ENCODE measurements at places on chromosomes 1 and 21.

DNA sequence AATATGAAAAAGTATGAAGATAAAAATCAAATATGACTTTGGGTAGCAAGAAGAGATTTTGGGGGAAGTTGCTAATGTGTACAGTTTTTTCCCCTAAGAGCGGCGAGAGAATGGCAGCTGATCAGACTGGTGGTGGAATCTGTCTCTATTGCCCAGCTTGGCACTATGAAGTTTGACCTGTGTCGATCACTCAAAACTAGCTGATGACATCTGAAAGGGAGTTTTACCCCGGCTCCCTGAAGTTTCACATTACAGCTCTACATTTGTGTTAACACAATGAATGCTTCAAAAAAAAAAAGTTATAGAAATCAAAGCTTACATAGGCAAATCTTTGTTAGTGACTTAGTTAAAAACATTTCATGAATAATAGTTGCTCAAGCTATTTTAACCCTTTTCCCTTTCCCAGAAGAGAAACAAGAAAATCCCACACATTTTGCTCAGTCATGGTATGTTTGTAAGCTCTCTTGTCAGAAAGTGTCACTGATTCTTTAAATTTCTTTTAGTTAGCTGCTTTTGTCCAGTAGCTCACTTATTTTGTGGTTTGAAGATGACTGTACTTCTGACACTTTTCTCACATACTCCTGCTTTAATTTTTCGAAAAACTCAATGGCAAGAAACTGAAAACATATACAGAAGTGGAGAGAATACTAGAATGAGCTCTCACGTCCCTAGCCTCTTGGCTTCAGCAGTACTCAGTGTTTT lies 41.3 kb downstream of the DYRK1A start:
- no peak for DNase-seq

GRCh38 chr1:185015631-185016030 lies 29.7 kb upstream of the RNF2 start:
- no peak for DNase-seq

DNA sequence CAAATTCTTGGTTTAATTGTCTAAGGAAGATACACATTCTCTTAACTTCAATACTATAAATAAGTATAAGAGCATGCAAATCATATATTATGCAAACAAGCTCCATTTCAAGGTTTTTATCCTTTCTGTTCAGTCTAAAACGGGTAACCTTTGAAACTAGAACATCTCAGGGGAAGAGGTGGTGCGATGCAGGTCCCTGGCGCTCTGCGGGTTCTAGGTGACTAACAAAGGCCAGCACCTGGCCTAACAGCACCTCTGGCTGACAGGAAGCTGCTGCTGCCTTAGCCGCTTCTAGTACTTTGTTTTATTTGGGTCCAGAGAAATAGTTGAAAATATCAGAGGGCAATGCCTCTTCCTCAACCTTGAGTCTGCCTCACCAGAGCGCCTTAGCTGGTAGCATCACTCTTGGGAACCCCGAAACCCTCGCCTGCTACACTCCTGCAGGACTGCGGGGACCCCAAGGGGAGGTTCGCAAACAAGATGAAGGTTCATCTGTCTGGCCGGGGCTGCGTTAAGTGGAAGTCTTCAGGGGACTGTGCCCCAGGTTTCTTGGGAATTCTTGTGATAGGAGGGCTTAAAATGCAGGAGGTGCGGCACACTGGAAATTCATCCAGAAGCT lies 45.5 kb downstream of the PRDM15 start:
- no peak for DNase-seq

DNA sequence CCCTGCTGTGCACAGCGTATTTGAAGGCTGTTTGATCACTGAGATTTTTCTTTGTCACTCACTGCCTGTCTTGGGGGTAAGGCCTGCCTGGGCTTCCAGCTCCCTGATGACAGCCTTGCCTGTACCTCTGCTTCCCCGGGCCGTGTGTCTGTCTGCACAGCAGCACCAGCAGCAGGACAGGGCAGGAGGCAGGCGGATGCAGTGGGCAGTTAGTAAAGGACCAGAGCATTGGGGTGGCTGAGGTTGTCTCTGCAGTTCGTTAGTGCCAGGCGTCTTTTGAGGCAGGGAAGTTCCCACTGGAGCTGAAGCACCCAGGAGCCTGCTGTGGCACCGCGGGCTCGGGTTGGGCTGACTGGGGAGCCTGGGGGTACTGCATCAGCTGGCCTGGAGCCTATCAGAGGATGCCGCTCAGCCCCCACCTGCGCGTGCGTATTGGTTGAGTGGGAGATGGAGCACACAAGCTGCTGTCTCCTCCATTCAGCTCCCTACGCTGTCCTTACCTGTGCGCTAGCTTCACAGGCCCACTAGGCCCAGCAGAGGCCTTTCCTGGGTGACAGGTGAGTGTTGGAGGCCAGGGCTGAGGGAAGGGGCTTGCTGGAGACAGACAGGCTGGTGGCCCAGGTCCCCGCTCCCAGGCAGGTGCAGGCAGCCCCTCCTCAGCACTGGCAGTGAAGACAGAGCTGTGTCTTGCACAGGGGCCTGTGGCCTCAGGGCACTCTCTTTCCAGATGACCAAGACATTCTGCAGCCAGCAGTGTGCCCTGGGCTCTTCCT lies 28.2 kb downstream of the SNAP47 start:
- DNase-seq, result no peak

- no peak for DNase-seq
Observed at GRCh38 chr1:201355471-201355870, 22.0 kb downstream of the TNNT2 start.

GRCh38 chr1:246801241-246802020 lies 77.2 kb downstream of the SCCPDH start:
- DNase-seq, result no peak

- DNase-seq, result no peak
Observed at GRCh38 chr1:147238053-147238902, 4.2 kb upstream of the CHD1L start.

DNA sequence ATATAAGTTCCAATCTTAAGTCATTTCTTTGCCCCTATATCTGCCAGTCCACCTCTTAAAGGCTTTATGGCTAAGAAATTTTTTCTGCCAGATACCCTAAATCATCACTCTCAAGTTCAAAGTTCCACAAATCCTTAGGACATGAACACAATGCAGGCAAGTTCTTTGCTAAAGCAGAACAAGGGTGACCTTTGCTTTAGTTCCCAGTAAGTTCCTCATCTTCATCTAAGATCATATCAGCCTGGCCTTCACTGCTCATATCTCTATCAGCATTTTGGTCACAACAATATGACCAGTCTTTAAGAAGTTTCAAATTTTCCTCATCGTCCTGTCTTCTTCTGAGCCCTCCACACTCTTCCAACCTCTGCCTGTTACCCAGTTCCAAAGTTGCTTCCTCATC lies 402.2 kb upstream of the RUNX1 start:
- no peak for DNase-seq

- no peak for DNase-seq
Observed at GRCh38 chr1:203283597-203283996, 21.7 kb upstream of the BTG2 start.

DNA sequence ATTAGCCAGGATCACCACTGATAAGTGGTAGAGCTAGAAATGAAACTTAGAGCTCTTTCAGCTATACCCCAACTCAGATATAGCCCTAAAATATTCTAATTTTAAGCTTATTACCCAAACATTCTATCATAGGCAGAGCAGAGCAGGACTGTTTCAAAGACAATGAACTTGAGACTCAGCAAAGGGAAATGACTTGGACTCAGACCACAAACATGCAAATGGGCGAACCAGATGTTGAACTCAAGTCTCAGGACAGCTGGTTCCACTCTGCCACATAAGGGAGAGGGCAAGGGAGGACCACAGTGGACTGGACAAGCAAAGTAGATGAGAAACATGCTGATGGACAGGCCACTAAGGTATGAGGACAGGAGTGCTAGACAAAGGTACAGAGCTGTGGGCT lies 315.3 kb downstream of the OMA1 start:
- no peak for DNase-seq

DNA sequence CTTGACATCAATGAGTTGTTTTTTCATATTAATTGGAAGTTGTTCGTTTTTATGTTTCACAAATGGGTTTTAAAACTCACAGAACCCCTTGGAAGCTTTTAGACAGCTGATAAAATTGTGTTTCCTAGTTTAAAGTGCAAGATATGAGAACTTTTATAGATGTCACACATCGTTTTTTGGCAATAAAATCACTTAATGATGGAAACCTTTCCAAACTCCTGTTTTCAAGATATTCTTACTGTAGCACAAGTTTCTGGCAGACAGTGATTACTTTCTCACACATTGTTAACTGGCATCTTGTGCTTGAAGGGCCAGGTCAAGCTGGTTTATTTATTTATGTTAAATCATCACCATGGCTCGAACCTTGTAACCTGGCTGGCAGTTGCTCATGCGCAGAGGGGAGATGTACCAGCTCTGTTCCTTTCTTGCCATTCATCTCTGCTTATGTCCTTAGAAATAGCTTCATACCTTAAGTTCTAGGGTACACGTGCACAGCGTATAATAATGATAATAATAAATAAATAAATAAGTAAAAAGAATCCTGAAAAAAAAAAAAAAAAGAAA lies 10.2 kb upstream of the RCAN1 start:
- DNase-seq, result no peak

DNA sequence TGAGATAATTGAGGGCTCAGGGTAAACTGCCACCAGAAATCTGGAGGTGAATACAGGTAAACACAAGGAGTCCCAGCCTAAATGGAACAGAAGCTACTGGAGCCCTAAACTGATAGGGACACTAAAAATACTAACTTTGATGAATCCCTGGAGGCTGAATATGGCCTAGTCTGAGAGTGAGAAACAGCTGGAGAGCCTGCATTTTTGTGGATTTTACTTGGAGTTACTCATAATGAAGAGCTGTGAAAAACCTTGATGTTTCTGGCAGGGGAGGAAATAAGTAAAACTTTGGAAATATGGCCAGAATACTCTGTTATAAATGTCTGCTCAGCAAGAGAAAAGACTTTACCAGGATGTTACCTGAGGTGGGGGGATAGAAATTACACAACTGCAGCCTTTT lies 164.4 kb downstream of the LIPI start:
- no peak for DNase-seq

DNA sequence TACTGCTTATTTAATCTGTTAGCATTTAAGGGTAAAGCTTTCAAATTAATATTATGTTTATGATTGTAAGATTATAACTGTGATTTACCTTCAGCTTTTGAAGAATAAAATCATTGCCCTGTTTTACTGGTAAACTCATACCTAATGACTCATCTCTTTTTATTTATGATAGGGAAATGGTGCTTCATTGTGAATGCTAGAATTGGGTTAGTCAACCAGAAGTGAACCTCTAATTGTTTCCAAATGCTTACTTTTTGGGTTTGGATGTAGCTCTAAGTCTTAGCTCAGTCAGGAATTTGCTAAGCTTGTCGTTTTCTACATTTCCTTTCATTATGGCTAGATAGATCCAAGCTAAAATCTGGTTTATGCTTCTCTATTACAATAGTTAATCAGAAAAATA lies 59.4 kb downstream of the SLC30A7 start:
- DNase-seq, result no peak

- DNase-seq, result no peak
Observed at GRCh38 chr1:81030441-81030840, 770.3 kb upstream of the ADGRL2 start.

DNA sequence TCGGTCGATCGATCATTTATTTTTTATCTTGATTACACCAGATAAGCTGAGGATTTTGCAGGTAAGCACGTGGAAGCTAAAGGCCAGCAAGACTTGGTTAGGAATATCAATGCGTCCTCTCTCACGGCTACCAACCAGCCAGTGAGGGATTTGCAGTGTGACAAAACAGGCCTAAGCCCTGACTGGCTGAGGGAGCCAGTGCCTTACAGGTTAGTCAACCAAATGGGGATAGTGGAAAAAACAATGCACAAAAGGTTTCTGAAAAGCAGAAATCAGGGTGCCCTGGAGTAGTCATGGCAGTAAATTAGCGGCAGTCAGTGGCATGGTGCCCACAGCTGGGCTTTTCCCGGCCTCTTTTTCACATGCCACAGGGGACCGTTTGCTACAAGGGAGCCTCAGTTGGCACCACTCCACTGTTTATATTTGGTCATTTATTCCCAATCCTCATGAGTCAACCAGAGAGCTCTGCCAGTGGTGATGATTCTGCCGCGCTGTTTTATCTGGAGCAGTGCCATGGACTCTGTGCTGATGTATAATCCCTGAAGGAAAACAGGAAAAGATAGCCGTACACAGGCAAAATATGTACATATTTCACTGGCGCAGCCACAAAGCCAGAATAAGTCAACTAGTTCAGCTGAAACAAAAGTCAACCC lies 167.6 kb downstream of the RHOU start:
- no peak for DNase-seq
